Mesenteric fat pad (tissue), 1 donor: ENCODE measurements at places on chromosomes 11 and 22. TPM values are rescaled to one million over a fixed set of nuclear protein-coding genes. Genes with fewer than 3 reads are reported as not detected.

DNA sequence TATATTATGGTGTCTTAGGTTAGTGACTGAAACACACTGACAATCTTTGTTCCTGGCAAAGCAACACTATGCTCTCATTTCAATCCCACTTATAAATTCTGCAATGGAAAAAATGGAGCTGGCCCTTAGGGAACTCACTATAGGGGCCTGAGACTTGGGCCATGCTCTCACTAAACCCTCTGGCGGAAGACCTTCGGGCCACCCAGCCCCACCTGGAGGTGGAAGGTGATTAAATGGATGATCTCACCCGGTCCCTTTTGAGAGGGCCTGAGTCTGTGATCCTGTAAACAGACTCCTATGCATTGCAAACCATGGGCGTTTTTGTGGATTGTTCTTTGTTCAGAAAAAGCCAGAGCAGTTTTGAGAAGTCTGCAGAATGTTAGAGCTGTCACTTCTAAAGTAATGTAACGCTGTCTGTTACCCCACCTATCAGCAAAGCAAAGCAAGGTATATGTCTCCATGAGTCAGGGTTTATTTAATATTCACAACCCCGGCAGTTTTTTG, 17.0 kb upstream of the CDON start:
- no peak for DNase-seq

- DNase-seq = no peak
Measured at GRCh38 chr11:830295-831117, 2.2 kb upstream of the CD151 start.

NRXN2 gene
- total RNA-seq = 8.8 TPM

GLYAT gene
- 6.4 TPM for total RNA-seq

CD6 gene
- total RNA-seq = 0.87 TPM

DNA sequence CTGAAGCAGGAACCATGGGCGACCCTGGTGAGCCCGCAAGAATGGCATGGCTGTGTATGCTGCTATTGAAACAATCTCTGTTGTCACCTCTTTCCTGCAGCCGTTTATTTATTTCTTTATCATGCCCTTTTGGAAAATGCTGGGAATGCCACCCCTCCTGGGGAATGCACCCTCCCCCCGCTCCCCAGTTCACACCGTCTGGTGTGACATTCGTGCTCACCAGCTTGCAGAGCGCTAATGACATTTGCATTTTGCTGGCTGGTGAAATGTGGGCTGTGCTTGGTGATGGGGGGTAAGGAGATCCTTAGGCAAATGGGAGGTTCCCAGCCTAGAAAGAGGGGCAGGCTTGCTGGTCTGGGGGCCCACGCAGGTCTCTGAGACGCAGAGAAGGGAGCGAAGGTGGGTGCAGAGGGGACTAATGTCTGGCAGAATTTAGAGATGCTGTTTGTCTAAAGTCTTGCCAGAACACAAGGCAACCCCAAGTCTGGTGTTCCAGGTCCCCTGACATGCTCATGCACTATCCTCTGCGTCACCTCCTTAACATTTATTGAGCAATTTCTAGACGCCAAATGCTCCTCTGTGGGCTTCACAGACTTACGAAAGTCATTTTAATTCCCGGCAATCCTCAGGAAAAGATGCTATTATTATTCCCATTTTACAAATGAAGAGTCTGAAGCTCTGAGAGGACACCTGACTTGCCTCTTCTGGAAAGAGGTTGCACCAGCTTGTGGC, 91.7 kb downstream of the TP53I11 start:
- no peak for DNase-seq

DNA sequence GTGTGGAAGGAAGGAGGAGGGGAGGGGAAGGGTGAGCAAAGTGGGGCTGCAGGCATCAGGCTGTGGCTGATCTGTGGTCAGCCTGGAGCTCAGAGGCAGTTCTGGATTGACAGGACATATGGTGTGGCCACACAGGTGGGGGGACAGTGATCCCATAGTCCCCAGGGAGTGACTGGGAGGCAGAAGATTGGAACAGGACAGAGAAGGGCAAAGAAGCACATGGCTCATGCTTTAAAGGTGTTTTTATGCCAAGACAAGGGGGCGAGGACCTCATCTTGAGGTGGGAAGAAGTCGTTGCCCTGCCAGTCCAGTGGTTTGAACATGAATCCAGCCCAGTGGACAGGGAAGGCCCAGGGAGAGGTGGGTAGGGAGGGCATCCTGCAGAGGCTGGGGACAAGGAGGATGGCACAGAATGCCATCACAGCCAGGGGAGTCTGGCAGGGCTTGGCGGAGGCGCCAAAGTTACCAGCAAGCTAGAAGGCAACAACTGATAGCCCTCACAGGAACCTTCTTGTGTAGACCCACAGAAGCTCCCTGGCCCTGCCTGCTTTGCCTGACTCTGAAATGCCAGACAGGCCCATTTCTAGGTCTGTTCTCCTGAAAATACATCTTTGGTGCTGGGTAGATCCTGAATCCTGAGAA, 3.1 kb downstream of the BET1L start:
- no peak for DNase-seq

TPBGL gene
- 1.6 TPM for total RNA-seq

DNA sequence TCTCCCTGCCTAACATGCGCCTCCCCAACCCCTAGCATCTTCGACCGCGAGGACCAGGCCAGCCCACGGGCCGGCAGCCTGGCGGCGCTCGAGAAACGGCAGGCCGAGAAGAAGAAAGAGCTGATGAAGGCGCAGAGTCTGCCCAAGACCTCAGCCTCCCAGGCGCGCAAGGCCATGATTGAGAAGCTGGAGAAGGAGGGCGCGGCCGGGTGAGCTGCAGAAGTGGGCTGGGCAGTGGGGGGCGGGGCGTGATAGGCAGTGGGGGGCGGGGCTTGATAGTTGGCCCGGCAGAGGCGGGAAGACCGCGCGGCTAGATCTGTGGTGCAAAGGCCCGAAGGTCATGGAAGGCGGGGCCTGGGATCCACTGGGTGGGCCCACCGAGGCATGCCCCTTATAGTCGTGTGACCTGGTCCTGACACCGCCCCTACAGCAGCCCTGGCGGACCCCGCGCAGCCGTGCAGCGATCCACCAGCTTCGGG, 8.7 kb downstream of the SELENOM start:
- no peak for DNase-seq

- no peak for DNase-seq
Measured at GRCh38 chr11:18804199-18804999, 12.8 kb upstream of the PTPN5 start.

- no peak for DNase-seq
Measured at GRCh38 chr22:17783312-17783711, 9.0 kb upstream of the BID start.

- no peak for DNase-seq
Measured at GRCh38 chr11:129995163-129995562, 7.5 kb downstream of the PRDM10 start.

STK33 gene
- 1.3 TPM for total RNA-seq

GRCh38 chr11:70483077-70483861, 84.9 kb downstream of the CTTN start:
- DNase-seq = no peak
